AG10803 (cell line): ENCODE measurements at places on chromosomes 6 and 20.

DNA sequence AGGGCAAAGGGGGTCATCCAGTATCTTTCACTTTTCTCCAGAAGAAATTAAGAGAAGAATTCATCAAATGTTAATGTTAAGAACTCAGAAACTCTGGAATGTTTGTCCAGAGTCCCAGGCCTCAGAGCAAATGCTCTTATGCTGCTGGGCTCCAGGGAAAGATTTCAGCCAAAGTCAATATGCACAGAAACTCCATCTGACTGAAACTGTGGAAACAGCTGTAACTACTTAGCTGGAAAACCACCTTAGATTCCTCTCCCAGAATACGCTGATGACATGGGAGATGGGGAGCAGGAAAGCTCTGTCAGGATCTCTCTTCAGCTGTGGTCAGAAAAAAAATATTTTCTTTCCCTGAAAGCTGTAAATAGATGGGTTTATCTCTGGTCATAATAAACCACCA lies 559.6 kb downstream of the RFPL4B start:
- peak; percentile 97 for DNase-seq

DNA sequence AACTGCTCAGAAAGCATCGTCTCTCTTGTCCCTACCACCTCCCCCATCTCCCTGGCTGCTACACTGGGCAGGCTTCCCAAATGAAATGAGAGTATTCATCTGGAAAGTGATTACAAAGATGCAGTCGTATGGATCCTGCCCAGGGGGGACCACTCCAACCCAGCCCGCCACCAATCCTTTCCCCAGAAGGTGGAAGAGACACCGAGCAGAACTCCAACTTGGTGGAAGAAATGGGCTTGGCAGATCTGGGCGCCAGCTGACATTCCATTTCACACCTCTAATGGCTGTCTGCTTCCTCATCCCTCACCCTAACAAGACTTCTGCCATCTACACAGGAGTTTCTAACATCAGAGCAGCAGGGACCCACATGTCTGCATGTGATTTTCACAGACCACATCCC lies 12.7 kb downstream of the PKHD1 start:
- no peak for DNase-seq

DNA sequence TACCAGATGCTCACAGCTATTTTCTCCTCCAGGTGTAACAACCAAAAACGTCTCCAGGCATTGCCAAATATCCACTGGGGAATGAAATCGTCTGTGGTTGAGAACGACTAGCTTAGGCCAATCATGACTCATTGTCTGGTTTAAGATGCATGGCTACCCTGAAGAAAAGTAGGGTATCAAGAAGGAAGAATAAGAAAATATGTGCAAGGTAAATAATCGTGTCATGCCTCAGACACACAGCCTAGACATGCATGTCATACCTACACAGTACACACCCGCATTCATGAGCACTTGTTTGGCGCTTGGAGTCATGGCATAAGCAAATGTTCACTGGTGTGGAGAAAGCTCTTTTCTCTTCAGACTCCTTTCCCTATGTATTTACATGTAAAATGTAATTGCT lies 745.7 kb downstream of the MAFB start:
- no peak for DNase-seq

DNA sequence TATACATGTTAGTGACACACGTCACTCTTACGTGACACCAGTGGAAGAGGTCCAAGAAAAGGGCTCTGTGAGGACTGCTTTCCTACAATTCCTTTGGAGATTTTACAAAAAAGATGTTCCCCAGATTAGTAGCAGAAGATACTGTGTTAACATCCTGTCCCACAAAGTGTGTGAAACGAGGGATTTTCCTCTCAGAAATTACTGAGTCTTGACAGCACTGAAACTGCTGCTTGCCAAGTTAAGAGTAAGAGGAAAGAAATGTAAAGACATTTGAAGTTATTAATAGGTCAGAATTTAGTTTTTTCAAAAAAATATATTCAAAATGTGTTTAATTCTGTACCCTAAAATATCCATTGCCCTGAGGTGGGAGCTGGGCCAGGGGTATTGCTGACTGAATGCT lies 58.8 kb upstream of the MAP7 start:
- peak; percentile 84 for DNase-seq

- no peak for DNase-seq
Observed at GRCh38 chr6:5732496-5732895, 274.2 kb downstream of the NRN1 start.

GRCh38 chr6:44456070-44456965 lies 68.8 kb downstream of the CDC5L start:
- peak; percentile 56 for DNase-seq

DNA sequence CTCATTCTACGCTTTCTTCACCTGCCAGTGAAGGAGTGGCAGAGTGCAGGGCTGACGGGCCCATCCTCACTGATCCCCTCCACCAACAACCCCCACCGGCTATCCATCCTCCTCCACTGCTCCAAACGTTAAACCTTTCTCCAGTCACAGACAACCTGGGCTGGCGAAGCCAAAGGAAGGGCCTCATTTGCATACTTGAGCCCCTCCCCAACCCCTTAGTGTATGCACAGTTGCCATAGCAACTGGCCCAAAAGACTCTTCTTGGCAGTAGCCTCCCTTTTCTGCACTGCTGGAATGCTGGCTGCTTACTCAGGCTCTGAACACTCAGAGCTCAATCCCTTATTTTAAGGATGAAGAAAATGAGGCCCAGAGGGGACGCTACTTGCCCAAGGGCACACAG lies 130.3 kb downstream of the GRM4 start:
- peak; percentile 13 for DNase-seq

DNA sequence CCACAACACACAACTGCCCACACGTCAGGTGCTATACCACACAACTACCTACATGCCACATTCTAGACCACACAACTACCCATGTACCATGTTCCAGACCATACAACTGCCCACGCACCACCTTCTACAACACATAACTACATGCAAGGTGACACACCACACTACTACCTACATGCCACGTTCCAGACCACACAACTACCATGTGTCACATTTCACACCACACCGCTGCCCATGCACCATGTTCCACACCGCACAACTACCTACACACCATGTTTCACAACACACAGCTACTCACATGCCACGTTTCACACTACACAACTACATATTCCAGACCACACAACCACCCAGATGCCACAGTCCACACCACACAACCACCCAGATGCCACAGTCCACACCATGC lies 19.8 kb downstream of the THBS2 start:
- no peak for DNase-seq

GRCh38 chr20:45507011-45507820 lies 8.2 kb downstream of the SPINT3 start:
- no peak for DNase-seq

GRCh38 chr6:16688436-16688835 lies 72.8 kb downstream of the ATXN1 start:
- DNase-seq, result no peak

- DNase-seq, result no peak
Observed at GRCh38 chr20:11738852-11739251, 178.8 kb upstream of the BTBD3 start.

GRCh38 chr6:36720251-36721141 lies 22.9 kb downstream of the RAB44 start:
- DNase-seq, result no peak

DNA sequence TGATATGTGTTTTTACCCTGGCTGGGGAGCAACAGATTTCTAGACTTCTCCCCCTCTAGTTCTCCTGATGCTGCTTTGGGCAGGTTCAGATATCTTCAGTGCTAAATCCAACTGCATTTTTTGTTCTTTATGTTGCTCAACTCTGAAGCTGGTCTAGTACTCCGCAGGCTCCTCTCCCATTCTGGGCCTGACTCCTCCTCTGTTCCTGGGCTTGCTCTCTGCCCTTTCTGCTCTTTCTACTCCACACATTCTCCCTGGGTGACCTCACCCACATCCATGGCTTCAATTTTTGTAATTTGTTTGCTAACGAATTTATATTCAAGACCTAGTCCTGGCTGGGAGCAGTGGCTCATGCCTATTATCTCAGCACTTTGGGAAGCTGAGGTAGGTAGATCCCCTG lies 6.4 kb downstream of the FYN start:
- peak; percentile 26 for DNase-seq
